ENCODE measurements at places on chromosomes 3 and 15.

DNA sequence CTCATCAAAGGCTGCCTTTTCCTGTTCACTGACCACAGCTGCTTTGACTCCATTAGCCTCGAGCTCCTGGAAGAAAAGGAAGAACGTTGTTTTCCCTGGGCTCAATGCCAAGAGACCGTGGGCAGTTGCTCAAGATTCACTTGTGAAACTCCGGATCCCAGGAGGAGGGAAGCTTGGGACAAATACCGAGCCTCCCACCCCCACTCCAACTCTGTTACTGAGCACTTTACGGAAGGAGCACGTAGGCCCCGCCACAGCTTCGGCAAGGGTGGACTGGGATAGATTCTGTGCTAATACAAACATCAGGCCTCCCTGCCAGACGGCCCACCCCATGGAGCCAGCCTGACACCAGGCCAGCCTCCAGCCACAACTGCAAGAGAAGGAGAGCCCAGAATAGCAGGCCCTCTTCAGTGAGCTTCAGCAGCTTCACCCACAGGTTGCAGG, 10.8 kb upstream of the FANCD2 start:
- DNase-seq, result no peak

DNA sequence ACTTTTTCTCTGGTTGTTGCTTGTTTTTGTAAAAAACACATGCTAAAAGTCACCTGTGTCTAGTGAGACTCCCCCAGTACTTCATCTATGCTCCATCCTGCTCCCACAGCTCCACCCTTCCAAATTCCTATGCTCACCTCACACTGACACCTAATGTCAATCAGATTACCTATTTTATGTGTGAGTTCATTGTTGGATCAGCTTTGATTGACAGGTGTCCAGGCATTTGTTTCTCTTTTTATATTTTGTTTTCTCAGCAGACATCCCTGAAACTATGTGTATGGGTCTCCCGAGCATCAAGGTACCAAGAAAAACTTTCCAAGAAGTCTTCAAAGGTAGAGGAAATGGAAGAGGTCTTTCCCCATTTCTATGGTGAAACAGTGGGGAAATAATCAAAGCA, 13.4 kb downstream of the RFTN1 start:
- DNase-seq, result no peak

DNA sequence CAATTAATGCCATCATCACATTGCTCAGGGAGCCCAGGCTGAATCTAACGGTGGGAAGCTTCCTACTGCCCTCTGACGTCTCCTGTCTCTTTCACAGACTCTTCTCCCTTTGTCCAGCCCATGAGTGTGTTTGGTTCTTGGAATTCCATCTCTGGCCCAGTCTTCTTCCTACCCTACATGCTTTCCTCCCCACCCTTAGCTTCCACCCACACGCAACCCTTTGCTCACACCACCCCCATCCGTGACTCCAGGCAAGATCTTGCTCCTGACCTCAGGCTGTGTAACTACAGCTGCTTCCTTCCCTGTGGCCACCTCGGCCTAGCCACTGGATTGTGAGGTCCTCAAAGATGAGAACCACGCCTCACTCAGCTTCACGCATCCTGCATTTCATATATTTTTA, 72.3 kb upstream of the THBS1 start:
- no peak for DNase-seq

DNA sequence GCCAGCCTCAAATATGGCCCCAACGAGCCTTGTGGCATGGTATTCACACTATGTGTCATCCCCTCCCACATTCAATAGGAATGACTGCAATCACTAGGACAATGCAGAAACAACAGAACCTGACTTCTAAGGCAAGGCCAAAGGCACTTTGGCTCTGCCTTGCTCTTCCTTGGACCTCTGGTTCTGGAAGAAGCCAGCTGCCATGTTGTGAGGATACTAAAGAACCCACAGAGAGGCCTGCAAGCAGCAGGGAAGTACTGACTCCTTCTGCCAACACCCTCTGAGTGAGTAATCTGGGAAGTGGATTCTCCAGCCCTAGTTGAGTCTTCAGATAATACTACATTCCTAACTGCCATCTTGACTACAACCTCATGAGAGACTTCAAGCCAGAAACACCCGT, 64.7 kb downstream of the ADAMTS9 start:
- DNase-seq, result no peak

DNA sequence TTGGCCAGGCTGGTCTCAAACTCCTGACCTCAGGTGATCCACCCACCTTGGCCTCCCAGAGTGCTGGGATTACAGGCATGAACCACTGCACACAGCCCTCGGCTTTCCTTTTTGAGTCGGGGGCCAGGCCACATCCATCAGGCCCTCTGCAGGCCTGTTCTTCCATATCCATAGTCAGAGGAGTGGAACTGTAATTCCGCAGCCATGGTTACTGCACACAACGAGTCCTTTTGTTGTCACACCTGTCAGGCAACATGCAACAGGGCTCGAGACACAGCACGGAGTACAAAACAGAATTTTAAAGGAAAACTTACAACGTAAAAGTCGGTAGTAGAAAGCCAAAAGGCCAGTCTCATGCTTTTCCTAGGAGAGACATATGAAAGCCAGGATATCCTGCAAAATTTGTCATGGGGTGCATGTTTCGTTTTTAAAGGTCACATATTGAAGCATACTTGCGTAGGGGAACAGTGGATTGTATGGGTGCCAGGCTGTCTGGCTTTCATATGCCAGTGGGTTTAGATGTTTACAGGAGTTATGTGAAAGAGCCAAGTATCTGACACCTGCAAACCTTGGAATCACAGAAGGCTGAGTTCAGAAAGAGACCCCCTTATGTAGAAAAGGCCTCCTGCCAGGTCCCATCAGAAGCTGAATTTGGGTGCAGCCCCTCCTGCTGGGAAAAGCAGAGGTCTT, 63.2 kb upstream of the LPP start:
- DNase-seq, result no peak

- DNase-seq, result peak; percentile 41
Measured at GRCh38 chr3:153595186-153595815, 433.3 kb downstream of the RAP2B start.

GRCh38 chr3:150663461-150663860, 40.3 kb downstream of the ERICH6 start:
- no peak for DNase-seq

- no peak for DNase-seq
Measured at GRCh38 chr15:92142242-92143232, 251.1 kb upstream of the ST8SIA2 start.

DNA sequence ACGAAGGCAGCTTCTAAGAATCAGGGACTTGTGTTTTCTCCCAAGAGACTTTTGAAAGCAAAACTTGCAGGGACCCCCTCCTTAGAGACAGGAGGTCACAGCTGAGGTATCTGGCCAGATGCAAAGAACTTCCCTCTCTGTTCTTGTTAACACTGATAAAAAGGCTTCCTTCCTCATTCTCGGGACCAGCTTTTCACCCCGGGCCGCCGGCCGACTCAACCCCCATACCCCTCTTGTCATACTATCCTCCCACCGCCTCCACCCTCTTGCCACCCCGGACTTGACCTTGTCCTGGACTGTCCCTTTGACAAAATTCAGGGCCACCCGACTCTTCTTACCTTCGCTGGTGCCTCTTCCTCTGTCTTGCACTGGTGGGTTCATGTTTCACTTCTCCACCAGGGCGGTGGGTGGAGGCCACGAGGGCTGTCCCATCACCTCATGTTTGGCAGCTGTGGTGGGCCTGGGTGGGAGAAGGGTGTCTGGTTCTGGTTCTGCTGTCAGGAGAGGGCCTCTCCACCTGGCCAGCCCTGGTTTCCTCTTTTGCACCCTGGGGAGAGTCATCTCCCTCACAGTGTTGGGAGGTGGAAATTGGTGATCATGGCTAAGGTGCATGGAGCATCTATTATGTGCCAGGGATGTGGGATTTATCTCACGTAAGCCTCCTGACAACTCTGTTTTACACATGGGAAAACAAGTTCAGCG, 32.5 kb downstream of the BHLHE40 start:
- no peak for DNase-seq

DNA sequence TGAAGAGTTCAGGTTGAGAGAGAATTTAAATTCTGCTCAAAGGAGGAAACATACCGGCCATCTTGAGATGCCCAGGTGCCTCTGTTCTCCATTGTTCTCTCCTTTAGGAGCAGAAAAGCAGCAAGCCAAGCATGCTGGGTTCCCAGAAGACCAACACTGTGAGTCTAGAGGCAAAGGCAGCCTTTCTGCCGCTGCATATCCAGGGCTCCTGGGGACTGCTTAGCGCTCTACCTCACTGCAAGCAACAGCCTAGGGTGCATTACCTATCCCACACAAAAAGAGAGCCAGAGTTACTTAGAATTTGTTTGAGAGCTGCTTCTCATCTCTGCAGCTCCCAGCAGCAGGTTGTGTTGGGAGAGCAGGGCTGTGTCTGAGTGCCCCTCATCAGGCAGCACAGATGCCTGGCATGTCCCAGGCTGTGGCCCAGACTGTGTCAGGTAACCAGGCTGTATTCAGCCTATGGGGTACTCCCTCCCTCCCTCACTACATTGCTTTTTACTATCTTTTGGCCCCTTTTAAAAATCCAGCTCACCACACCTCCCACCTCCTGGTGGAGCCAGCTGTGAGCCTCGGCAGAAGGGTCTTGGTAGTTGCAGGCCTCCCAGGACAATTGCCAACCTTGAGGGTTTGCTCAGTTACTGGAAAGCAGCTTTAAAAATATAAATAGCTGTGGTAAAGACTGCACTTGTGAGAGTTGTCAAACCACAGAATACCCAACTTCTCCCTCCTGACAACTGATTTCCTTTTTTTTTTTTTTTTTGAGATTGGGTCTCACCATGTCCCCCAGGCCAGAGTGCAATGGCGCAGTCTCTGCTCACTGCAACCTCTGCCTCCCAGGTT, 30.2 kb downstream of the BCL2L10 start:
- DNase-seq, result no peak

DNA sequence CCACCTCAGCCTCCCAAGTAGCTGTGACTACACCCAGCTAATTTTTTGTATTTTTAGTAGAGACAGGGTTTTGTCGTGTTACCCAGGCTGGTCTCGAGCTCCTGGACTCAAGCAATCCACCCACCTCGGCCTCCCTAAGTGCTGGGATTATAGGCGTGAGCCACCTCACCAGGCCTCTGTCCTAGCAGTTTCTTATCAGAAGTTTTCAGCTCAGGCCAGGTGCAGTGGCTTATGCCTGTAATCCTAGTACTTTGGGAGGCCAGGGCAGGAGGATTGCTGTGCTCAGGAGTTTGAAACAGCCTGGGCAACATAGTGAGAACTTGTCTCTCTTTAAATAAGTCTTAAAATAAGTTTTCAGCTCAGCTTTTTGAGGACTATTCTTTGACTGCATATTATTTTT, 48.4 kb downstream of the SGO1 start:
- DNase-seq, result no peak

GRCh38 chr3:147216143-147216673, 190.1 kb downstream of the ZIC4 start:
- no peak for DNase-seq

DNA sequence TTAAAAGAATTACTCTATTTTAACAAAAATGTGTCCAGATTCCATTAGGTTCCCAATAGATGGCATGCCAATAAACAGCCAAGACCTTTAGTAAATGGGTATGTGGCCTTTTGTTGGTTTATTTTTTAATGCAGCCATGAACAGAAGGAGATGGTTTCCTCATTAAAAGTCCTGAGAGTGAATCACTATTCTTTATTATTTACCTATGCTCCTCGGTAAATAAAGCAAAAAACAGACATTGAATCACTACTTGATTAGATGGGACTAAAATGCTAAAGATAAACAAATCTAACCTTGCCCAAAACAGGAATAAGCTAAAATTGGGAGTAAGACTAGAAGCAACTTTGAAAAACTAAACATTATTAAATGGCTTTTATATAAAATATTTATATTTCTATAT, 94.2 kb downstream of the TNIK start:
- DNase-seq, result no peak

GRCh38 chr3:24588629-24589512, 94.2 kb upstream of the THRB start:
- no peak for DNase-seq

DNA sequence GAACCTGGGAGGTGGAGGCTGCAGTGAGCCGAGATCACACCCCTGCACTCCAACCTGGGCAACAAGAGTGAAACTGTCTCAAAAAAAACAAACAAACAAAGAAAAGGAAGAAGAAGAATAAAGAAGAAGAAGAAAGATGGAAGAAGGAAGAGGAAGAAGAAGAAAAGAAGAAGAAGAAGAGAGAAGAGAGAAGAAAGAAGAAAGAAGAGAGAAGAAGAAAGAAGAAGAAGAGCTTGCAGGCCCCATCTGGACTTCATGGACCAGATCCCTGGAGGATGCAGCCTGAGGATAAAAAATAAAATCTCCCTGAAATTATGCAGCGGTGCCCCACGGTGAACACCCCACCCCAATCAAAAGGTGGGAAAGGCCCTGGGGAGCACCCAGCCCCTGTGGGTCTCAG, 8.8 kb upstream of the MESP1 start:
- no peak for DNase-seq
